ENCODE measurements at places on chromosomes 6 and 20.

DNA sequence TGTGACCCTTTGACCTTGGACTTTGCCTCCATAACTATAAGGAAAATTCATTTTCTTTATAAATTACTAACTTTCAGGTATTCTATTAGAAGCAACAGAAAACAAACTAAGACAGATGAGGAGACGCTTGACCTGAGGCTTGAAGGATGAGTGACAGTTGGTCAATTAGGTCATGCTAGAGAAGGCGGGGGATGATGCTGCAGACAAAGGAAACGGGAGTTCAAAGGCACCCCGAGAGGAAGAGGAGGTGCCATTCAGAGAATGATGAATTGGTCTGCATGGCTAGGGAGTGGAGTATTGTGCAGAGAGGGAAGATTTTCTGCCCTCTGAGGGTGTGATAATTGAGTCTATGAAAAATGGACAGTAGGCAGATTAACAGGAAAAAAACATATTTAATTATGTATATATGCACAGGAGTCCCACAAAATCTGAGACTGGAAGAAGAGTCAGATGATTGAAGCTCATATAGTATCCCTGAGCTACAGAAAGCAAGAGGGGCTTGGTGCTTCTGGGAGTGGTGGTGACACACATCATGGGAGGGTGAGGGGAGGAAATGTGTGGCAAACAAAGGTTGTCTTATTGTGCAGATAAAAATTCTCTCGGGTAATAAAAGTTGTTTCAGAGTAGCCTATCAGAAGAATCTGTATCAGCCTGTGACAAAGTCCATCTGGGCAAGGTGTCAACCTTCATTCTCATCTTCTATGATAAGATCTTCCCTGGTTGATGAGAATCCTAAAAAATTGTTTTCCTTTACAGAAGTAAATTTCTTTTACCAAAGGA is 20.4 kb upstream of the FUCA2 start:
- no peak for DNase-seq

DNA sequence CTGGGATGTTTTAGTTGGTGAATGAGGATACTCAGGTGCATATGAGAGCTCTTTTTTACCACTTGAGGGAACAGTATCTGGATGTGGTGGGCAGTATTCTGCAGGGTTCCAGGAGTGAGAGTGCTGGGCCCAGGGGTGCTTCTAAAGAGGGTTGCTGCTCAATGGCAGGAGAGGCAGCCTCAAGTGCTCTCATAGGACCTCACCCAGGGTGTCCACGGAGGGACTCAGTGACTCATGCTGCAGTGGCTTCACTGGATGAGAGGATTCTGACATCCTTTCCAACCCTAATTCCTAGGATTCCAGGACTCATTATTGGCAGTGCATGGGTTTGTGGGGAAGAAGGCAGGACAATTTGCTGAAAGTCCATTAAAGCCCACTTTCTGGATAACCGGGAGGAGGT is 176.6 kb upstream of the FERMT1 start:
- peak; percentile 74 for DNase-seq

DNA sequence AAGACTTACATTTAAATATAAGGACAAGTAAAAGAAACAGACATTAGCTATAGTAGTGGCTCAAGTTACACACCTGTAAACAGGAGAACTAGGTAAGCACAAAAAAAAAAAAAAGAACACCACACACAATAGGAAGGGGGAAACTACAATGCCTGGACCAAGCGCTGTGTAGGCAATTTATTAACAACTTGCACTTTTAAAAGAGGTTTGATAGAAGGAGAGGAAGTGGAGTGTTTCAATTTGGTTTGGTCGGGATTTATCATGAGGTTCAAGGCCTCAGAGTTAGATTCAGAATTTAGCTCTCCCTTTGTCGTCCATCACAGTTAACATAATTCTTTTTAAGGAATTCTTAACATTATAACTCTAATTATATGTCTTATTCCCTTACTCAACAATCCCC is 1.1 kb upstream of the USP49 start:
- DNase-seq: no peak

GRCh38 chr6:140897349-140897748 is 1235.4 kb upstream of the GJE1 start:
- DNase-seq: no peak

DNA sequence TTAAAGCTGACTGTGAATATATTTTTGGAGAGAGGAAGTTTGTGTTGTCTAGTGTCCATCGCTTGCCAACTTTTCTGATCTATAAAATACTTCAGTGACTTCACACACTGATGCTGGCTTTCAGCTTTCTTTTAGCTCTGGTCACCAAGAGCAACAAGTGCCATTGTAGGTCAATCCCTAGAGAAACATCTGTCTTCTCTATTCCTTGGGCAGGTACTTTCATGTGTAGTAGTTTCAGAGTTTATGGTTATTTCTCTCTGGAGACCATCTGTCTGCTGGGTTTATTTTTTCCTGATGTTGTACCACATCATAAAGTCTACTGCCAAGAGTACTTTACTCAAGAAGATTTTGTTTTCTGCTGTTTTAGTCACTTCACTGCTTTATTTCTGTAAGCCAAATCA is 249.9 kb downstream of the KHDC1L start:
- no peak for DNase-seq

GRCh38 chr6:54315656-54316055 is 7.4 kb downstream of the TINAG start:
- DNase-seq: no peak
